ENCODE measurements at places on chromosomes 5 and 9.

DNA sequence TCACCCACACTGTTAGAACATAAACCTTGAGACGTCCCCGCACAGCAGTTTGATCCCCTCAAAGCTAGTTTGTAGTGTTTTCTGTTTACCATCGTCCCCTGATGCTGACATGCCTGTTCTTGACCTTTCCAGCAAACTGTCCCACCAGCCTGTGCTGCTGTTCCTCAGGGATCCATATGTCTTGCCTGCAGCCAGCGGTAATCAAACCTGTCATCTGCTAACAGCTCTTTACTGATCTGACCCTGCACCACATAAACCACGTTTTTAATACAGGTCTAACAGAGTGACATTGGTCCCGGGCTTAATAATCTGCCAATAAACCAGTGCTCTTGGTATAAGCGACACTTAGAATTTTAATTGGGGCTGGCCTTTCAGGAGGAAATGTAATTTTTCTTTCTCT lies 34.7 kb downstream of the PPIC start:
- no peak for DNase-seq

DNA sequence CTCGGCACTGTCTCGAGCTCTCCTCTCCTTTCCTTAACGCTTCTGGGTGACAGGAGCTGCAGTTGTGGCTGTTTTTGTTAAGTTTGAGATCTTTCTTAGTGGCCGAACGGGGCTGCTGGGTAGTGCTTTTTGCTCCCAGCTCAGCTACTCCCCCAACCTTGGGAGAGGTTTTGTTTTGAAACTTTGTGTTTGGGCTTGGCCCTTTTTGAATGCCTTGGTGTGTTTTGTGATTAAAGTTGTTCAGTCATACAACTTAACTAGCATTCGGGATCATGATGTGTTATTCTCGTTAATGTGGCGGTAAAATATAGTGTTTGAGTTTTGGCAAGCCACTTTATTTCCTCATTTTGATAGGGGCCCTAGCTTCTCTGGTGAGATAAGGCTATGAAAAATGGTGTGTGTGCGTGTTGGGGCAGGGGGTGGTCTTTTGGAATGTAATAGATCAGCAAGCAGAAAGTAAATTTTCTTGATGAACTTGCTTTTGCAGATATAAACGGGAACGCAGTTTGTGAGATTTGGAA lies 1.1 kb downstream of the KDM3B start:
- DNase-seq = no peak

DNA sequence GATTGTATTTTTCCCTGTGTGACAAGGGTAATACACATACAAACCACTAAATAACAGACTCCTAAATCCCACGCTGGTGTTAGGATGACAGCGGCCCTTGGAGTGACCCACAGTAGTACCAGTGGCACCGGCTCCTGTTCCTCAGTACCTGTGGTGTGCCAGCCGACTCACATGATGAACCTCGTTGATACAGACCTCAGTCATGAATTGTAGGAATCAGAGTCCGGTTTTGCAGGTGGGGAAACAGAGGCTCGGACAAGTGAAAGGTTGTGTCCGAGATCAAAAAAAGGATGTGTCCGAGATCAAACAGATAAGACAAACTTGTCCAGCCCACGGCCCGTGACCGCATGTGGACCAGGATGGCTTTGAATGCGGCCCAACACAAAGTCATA lies 78.0 kb downstream of the AMBP start:
- no peak for DNase-seq

DNA sequence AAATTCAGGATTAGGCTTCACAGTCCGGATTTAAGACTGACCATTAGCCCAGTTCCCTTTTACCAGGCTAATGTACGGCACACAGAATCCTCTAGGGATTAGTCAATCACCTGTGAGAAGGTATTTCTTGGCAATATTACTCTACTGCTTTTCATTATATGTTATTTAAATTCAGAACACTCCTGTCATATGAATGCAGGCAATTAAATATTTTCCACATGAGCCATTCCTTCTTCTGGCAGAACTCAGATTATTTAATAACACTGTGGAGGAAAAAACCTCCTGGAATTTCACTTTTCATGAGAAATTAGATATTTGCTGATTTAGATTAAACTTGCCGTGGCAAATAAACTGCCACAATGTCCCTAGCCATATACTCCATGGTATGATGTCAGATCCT lies 1357.5 kb upstream of the C9orf72 start:
- no peak for DNase-seq

DNA sequence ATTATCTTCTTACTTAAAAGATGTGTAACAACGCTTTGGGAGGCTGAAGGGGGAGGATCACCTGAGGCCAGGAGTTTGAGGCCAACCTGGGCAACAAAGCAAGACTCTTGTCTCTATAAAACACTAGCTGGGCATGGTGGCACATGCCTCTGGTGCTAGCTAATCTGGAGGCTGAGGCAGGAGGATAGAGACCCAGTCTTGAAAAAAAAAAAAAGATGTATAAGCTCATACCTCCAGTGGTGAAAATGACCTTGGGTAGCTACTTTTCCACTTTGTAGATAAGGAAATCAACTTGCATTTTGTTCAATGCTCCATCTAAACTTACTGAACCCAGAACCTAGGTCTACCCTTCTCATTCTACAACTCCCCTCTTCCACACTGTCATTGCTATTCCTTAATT lies 16.6 kb downstream of the ARRDC3 start:
- no peak for DNase-seq

DNA sequence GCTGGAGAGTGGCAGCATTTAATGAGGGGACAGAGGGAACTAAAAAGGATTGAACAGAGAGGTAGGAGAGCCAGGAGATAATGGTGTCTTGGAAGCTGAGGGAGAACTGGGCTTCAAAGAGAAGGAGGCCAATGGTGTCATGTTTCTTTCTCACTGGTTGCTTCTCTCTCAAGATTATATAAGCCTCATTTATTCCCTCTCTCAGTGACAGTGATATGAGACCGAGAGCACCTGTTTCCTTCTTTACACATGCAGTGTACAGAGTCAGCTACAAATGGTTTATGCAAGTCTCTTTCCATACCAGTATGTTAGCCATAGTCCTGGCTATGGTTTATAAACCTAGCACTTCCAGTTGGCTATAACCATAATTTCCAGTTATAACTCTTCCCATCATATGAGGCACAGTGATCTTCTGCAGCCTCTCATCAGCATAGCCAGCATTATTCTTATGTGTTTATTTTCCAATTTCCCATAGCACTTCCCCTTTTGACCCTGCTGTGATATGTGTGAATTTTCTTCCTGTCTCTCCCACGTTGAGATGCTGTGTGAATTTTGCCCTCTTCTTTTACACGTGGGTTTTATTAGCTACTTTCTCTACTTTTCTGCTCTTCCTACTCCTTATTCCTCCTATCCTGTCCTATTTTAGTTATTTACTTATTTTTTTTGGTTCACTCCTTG lies 71.2 kb downstream of the UNC13B start:
- DNase-seq = no peak

DNA sequence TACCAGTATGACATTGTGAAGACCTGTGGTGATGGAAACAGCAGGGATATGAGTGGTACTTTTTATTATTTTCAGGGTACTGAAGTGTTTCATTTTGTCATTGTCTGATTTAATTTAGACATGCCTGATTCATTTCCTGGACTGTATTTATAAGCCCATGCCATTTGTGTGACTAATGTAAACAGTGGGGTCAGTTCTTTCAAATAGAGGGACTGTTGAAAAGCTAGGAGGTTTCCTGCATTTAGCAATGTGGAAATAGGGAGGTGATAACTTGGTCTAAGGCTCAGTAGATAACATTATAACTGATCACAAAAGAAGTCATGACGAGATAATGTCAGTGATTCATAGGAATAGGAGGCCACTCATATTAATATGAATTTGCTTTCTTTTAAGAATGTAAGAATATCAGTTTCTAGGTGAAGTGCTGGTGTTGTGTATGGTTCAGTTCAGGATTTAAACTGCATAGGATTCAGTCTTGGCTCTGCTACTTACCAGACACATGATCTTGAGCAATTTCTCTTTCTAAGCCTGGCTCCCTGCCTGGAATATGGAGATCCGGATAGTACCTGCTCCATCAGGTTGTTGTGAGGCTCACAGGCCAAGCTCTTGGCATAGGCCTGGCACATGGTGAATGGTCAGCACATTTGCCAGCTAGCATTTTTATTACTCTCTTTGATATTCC lies 7.5 kb downstream of the RASGRF2 start:
- no peak for DNase-seq

DNA sequence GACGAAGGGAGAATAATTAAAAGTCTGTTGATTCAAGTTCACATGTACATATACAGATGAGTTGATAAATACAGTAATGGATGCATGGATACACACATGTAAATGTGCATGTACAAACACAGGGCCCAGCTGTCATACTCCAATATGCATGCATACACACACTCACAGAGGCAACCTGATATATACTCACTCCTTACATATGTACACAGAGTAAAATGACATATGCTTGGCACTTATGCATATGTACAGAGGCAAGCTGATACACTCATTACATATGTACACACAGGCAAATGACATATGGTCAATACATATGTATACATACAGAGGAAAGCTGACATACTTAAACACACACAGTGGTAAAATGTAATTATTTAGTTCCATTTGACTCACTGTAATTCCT lies 7.2 kb upstream of the TMEFF1 start:
- no peak for DNase-seq

- peak; percentile 77 for DNase-seq
These were observed 64.8 kb downstream of the MRPS27 start for GRCh38 chr5:72255237-72255636.

DNA sequence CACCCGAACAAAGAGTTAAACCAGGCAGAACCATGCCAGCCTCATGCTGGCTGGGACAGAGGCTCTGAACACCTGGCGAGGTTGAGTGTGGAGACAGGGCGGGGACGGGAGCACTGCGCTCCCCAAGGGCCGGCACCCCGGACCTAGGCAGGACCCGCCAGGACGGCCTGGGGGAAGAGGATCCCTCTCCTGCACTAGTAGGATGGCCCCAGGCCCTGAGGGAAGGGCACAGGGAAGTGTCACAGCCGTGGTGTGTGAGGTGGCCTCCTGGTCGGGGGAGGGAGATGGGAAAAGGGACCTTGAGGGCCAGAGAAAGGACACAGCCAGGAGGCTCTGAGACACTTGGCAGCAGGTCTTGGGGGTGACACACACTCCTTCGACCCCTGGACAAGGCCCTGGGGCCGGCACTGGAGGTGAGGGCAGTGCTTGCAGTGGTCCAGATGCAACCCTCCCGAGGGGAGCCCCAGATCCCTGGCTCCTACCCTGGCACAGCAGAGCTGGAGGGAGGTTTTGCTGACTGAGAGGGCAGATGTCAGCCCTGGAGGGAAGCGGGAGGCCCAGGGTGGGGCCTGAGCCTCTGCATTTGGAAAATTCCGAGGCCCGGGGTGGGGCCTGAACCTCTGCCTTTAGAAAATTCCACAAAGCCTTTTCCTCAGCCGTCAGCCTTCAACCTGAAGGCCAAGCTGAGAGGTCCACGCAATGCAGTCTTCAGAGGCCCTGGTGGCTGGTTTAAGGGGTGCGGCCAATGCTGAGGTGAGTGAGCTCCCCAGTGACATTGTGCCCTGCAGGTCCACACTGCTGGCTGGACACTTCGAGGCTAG lies 24.8 kb upstream of the TERT start:
- no peak for DNase-seq

- DNase-seq = no peak
These were observed 58.6 kb downstream of the ITGA1 start for GRCh38 chr5:52846182-52846842.

DNA sequence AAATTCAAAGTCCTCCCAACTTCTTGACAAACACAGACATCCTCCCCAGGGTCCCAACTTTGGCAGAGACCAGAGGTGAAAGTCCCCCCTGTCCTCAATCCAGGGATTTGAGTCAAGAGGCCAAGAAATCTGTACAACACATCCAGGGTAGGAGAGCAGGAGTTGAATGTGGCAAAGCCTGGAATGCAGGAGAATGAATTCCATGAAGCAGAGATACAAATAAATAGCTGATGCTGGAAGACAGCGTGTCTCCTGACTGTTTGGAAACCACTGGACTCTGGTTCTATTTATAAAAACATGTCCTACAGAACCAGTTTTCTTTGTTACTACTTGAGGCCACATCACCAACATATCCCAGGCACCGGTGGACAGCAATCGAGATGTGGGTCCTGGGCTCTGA lies 43.7 kb upstream of the SLIT3 start:
- no peak for DNase-seq

GRCh38 chr5:146703499-146703898 lies 175.1 kb downstream of the PPP2R2B start:
- DNase-seq = no peak

GRCh38 chr5:179342577-179342976 lies 2.7 kb downstream of the ADAMTS2 start:
- DNase-seq = no peak
